Smooth muscle cell of the pulmonary artery (primary cell): ENCODE measurements at places on chromosomes 5 and 9. TPM values are rescaled to one million over a fixed set of nuclear protein-coding genes. Genes with fewer than 3 reads are reported as not detected.

Gene KCNN2
- 0.17 TPM in 1 of 2 replicates, not detected in the other for total RNA-seq

Gene KCNIP1
- not detected in 2 replicates for total RNA-seq

Gene OGN
- 12.8 and 24.7 TPM in 2 replicates for total RNA-seq

Gene ALDOB
- not detected in 2 replicates for total RNA-seq

Gene ZDHHC11B
- 0.07 TPM in 1 of 2 replicates, not detected in the other for total RNA-seq

Gene FRRS1L
- total RNA-seq: 0.07 and 0.10 TPM in 2 replicates

Gene FBXW11
- 95.8 and 105 TPM in 2 replicates for total RNA-seq

Gene IRX4
- not detected in 2 replicates for total RNA-seq

Gene PCSK5
- 9.9 and 13.1 TPM in 2 replicates for total RNA-seq

Gene DPYSL3
- 146 and 368 TPM in 2 replicates for total RNA-seq

Gene CARTPT
- not detected in 2 replicates for total RNA-seq

Gene KCNT1
- total RNA-seq: not detected in 2 replicates

Gene NOXA1
- total RNA-seq: 0.36 and 0.46 TPM in 2 replicates

Gene REEP2
- total RNA-seq: 11.2 and 29.8 TPM in 2 replicates

Gene TMC1
- total RNA-seq: 0.17 and 0.59 TPM in 2 replicates

Gene SLC6A18
- not detected in 2 replicates for total RNA-seq

Gene FAM78A
- total RNA-seq: 0.69 and 0.85 TPM in 2 replicates

Gene PCDHB2
- 3.6 and 4.4 TPM in 2 replicates for total RNA-seq

Gene IFNK
- total RNA-seq: not detected in 2 replicates

Gene DNAJB5
- total RNA-seq: 10.2 and 10.5 TPM in 2 replicates

Gene MTREX
- 65.3 and 85.6 TPM in 2 replicates for total RNA-seq

Gene CNTNAP3
- 6.4 and 17.7 TPM in 2 replicates for total RNA-seq

Gene IL5
- not detected in 2 replicates for total RNA-seq

Gene GFI1B
- not detected in 2 replicates for total RNA-seq

Gene PDGFRB
- total RNA-seq: 195 and 656 TPM in 2 replicates

Gene SLIT3
- 69.2 and 206 TPM in 2 replicates for total RNA-seq

Gene ARID3C
- 0.13 and 0.36 TPM in 2 replicates for total RNA-seq

Gene CAST
- 164 and 193 TPM in 2 replicates for total RNA-seq

Gene CERCAM
- total RNA-seq: 338 and 365 TPM in 2 replicates

Gene CENPK
- 4.7 and 8.3 TPM in 2 replicates for total RNA-seq

Gene ABO
- not detected in 2 replicates for total RNA-seq

Gene IFNA13
- not detected in 2 replicates for total RNA-seq

Gene PFN3
- not detected in 2 replicates for total RNA-seq

Gene MARVELD2
- total RNA-seq: 1.6 and 1.7 TPM in 2 replicates

Gene PCDHGA1
- total RNA-seq: 1.2 and 1.4 TPM in 2 replicates

Gene SGCD
- 2.5 and 9.8 TPM in 2 replicates for total RNA-seq

Gene TESK1
- total RNA-seq: 11.5 and 16.1 TPM in 2 replicates

Gene ATP10B
- 0.03 TPM in 1 of 2 replicates, not detected in the other for total RNA-seq

Gene SPINK13
- total RNA-seq: not detected in 2 replicates

Gene NPDC1
- 21.6 and 66.1 TPM in 2 replicates for total RNA-seq

Gene PGM5
- 16.3 and 33.3 TPM in 2 replicates for total RNA-seq

Gene FOXD4
- 0.13 and 0.17 TPM in 2 replicates for total RNA-seq

Gene KCNV2
- total RNA-seq: not detected in 2 replicates

Gene SLC28A3
- total RNA-seq: 0.36 and 0.46 TPM in 2 replicates

Gene BTNL9
- total RNA-seq: not detected in 2 replicates

Gene EIF4EBP3
- 1.4 and 2.6 TPM in 2 replicates for total RNA-seq

Gene NUTM2F
- total RNA-seq: not detected in 2 replicates

Gene MCTP1
- total RNA-seq: 1.3 and 11.0 TPM in 2 replicates
